Suprapubic skin (tissue), 4 donors: ENCODE measurements at places on chromosomes 13 and 19. TPM values are rescaled to one million over a fixed set of nuclear protein-coding genes. Genes with fewer than 3 reads are reported as not detected.

GRCh38 chr19:13938301-13939064 is at the start of gene PODNL1:
Gene PODNL1, minus strand, starts transcription at chr19:13938417. Its CDS starts 236 bp downstream, at chr19:13938181.
- no peak for DNase-seq

- DNase-seq = no peak
These were observed 202.0 kb downstream of the KATNAL1 start for GRCh38 chr13:30105381-30105780.

DNA sequence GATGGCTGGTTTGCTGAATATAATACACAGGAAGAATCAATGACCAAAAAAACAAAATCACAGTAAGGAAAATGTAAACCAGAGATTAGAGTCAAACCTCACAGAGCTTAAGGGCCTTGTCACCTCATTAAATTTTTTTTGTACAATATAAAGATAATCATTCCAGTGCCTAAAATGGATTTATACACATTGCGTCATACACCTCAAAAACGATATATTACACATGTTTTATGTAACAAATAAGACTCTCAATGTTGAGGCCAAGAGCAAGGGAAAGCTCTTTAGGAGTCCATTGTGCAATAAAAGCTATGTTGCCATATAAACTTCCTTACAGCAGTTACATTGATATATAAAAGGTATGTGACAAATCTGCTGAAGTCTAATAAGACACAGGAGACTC is 856.7 kb upstream of the SLITRK1 start:
- no peak for DNase-seq

DNA sequence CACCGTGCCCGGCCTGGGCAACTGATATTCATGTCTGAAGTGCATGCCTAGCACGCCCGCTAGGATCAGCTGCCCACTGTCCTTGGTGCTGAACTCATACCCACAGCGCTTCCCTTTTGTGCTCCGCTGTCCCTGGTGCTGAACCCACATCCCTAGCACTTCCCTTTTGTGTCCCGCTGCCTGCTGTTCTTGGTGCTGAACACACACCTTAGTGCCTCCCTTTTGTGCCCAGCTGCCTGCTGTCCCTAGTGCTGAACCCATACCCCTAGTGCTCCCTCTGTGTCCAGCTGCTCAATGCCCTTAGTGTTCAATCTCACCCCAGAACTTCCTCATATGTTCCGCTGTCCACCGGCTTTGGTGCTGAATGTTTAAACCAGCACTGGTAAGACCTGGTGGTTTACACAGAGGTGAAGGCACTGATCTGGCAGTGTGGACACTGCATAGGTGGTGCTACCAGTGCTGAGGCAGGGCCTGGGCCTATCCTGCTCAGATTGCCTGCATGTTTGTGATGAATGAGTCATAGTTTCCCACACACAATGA is 26.3 kb upstream of the SIGLEC11 start:
- peak; percentile 85 for DNase-seq

DNA sequence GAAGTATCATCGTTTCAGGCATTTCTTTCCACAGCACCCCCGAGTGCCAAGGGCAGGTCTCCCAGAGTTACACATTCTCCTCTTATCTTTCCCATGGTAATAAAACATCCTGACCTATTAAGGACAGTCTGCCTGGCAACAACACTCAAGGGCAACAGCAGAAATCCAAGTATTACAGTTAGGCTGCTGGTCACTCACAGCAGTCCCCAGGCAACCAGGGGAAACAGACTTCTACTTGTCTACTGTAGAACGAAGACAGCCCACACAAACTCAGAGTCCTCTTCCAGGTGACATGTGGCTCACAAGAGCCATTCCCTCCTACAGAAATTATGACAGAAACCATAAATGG is 24.3 kb downstream of the RCBTB1 start:
- DNase-seq = no peak

GRCh38 chr13:41231786-41232185 is 31.6 kb downstream of the MTRF1 start:
- DNase-seq = no peak

DNA sequence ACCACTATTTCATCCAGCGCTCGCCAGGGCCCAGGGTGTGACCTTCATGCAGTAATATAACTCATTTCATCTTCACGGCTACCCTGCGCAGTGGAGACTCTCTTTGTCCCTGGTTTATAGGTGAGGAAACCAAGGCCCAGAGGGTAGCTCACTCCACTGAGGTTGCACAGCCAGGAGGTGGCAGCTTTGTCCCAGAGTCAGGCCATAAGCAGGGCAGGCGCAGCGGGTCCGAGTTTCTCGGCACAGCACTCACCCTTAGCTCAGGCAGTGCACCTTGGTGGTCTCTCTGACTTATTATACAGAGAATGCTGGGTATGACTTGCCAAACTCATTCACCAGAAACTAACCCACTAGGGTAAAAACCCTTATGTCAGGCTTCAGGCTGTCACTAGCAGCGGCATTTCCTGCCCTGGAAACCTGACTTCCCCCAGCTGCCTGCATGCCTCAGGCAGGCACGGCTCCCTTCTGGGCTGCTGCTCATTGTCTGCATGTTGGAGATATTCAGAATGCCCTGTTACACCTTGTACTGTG is 24.5 kb downstream of the PPP5C start:
- DNase-seq = peak; percentile 58

DNA sequence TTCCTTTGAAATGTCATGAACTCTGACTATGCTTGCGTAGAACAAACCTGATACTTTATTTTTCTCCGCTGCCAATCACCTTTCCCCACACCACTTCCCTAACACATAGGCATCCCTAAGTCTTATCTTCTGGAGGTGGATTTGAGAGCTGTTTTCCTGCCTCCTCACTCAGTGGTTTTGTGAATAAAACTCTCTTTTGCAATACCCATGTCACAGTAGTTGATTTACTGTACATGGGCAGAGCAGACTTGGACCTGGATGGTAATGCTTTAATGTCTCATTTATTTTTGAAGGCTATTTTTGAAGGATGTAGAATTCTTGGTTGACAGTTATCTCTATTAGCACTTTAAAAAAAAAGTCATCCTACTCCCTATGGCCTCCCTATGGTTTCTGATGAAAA is 881.8 kb downstream of the SLITRK5 start:
- no peak for DNase-seq

- no peak for DNase-seq
These were observed 130.4 kb upstream of the GJB6 start for GRCh38 chr13:20362484-20363041.

- no peak for DNase-seq
These were observed 131.5 kb downstream of the RGCC start for GRCh38 chr13:41588899-41589298.

- no peak for DNase-seq
These were observed 352.8 kb downstream of the KLF12 start for GRCh38 chr13:73781384-73781783.

GRCh38 chr13:44240611-44241145 is 132.9 kb upstream of the SERP2 start:
- DNase-seq = no peak

GRCh38 chr19:29098091-29098490 is 114.9 kb downstream of the UQCRFS1 start:
- no peak for DNase-seq

DNA sequence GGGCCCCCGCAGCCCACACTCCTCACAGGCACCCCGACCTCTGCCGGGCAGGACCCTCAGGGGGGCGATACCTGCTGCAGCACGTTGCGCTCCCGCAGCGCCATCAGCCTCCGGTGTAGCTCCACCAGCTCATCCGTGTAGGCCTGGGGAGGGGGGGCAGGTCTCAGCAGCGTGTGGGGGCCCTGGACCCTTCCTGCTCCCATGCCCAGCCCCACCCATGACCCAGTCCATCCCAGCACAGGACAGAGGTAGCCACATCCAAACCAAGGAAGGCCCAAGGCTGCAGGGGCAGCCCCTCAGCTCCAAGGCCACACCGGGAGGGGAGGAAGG is 66.5 kb downstream of the MLLT1 start:
- no peak for DNase-seq

GRCh38 chr13:99307247-99307646 is at the start of gene GPR183:
Gene GPR183, minus strand, starts transcription at chr13:99307399. Its CDS starts 11,254 bp downstream, at chr13:99296145.
- DNase-seq = no peak

DNA sequence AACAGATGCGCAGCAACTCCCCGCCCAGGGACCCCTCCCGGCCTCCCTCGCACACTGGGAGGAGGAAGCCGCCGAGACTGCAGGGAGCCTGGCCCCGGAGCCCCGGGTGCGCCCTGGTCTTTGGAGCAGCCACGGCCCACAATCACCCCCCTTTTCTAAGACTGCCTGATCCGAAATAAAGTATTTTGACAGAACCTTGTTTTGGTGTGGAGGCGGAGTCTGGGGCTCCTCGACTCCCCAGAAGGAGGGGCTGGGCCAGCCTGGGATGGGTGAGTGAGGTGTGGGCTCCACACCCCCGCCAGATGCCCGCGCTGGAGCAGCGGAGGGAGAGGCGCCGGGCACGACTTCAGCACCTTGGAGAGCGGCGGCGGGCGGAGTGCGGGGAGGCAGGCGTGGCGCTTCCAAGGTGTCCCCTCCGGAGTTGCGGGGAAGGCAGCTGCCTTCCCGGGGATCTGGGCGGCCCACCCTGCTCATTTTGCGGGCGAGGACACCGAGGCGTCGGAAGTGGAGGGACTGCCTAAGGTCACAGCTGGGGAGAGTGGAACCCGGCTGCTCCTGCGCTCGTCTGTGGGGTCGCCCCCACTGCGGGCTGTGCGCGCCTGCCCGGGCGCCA is 9.4 kb downstream of the SIRT6 start:
- DNase-seq = no peak

- no peak for DNase-seq
These were observed 3.9 kb upstream of the PCDH17 start for GRCh38 chr13:57627663-57628062.

- DNase-seq = no peak
These were observed 869.5 kb upstream of the PCDH9 start for GRCh38 chr13:68099631-68100030.

DNA sequence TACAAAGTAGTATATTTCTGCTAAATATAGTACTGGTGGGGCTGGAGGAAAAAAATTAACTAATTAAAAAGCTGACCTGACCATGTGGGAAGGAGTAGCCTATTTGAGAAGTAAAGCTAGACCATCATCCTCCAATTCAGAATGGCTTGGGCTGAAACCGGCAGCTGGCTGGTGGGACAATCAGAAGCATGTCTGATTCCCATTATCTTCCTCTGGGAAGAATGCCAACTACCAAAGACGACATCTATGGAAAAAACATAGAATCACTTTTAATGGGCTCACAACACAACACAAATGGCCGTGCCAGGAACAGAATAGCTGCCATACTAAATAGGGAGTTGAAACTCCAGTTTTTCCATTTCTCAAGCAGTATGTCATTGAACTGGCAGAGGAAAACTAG is 120.4 kb upstream of the FREM2 start:
- DNase-seq = no peak

DNA sequence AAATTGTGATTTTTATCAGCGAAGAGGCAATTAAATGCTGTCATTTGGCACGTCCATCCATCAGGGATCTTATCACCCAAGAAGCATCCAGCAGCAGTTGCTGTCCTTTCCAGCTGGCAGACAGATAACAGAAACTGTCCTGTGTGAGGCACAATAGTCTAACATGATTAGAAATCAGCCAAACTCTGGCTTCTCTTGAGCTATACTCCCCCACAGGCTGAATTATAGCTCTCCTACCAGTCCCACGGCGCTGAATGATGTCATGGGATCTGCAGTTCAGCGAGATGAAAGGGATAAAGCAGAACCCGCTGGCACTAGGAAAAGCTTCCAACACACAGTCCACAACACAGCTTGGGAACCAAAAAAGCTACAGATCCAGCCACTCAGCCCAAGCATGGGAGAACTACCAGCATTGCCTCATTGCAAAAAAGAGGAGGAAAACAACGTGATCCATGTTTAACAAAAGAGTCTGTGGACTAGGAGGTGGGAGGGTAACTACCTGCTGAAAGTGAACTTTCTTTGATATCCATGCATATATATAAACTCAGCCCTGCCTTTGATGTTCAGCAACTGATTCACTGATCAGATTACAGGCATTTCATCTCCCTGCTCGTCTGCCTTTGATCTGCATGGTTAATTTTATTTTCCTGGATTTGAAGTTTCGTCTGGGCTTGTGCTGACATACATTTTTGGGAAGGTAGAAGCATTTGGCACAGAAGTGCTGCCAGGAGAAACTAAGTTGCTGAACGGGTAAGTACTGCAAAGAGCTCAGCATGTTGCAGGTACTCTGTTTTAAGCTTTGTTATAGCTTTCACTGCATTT is at the start of gene TNFRSF19:
TSS of gene TNFRSF19 (plus strand) at position 314 of the 822 bp plus-strand sequence. CDS start 19,772 bp downstream, outside the sequence.
- no peak for DNase-seq

DNA sequence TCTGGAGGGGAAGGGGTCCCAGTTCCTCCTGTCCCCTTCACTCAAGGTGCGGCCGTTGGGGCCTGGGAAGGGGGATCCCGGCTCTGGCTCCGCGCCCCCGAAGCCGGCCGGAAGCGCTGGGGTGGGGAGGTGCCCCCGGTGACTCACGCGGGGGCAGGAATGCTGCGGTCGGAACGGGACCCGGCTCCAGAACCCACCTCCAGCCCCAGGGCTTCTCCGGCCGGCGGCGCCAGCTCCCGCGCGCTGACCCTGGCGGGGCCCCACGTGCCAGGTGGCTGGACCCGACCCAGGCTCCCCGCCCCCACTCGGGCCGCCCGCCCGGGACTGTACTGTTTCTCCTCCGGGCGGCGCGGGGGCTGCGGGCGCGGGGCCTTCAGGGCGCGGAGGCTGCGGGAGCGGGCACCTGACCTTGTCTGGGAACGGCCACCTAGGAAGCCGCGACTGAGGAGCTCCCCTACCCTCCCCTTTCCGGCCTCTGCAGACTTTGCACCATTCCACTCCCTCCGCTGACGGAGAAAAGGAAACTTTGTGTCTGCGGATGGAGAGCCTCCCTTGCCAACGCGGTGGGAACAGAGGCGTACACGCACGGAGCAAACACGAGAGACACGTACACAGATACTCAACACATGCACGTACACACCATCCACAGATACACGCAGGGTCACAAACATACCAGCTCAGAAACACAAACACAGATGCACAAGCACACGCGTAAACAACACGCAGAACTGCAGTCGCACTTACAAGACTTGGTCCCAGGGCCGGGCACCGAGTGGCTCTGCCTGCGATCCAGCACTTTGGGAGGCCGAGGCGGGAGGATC is 7.2 kb downstream of the AXL start:
- peak; percentile 85 for DNase-seq

KIR3DL1 gene
- total RNA-seq = not detected

NOSIP gene
- 42.5 TPM for total RNA-seq

POU4F1 gene
- total RNA-seq = 0.13 TPM

TGFB1 gene
- 19.9 TPM for total RNA-seq

GAMT gene
- 39.4 TPM for total RNA-seq

ZNF490 gene
- total RNA-seq = 5.0 TPM

USPL1 gene
- total RNA-seq = 18.0 TPM

S1PR2 gene
- 9.9 TPM for total RNA-seq

ZNF763 gene
- 5.6 TPM for total RNA-seq

F10 gene
- 4.9 TPM for total RNA-seq

CNMD gene
- total RNA-seq = not detected

ADAMTSL5 gene
- 3.5 TPM for total RNA-seq

ZNF865 gene
- total RNA-seq = 8.3 TPM

MZF1 gene
- 42.6 TPM for total RNA-seq

WIZ gene
- total RNA-seq = 41.8 TPM

CASP14 gene
- 363 TPM for total RNA-seq

ZNF225 gene
- total RNA-seq = 2.1 TPM

CDC42EP5 gene
- 4.2 TPM for total RNA-seq
